ENCODE measurements at places on chromosomes 12 and 14. TPM values are rescaled to one million over a fixed set of nuclear protein-coding genes. Genes with fewer than 3 reads are reported as not detected.

The SLCO1B1 gene
- not detected for total RNA-seq

The MYL2 gene
- not detected for total RNA-seq

The FAM186B gene
- 0.57 TPM for total RNA-seq

The LIN7A gene
- 12.1 TPM for total RNA-seq

The SYT10 gene
- not detected for total RNA-seq

The NTN4 gene
- total RNA-seq = 30.7 TPM

The CLEC7A gene
- total RNA-seq = 87.5 TPM

The HOXC10 gene
- 12.4 TPM for total RNA-seq
